Esophagus squamous epithelium (tissue), 5 donors: ENCODE measurements at places on chromosomes 2 and 18.

GRCh38 chr2:32874931-32875330 is 71.8 kb upstream of the LTBP1 start:
- no peak for DNase-seq

DNA sequence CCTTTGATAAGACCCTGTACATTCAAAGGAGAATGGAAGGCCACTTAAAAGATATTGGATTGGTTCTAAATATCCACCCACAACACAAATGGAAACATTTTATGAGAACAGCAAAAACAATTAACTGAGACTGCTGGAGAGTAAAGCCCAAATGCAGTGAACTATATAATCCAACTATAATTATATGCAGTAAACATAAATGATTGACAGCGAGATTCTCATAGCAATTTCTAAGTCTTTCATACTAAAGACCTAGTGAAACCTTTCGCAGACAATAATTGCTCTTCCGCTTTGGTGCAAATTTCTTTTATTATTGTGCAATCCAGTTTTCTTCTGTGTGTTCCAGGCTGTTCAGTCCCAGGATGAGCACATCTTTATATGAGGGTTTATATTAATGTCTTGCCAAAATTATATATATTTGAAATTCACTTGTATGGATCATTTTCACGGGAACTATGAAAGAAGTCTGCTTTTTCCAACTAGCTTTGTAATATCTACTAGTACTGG is 190.9 kb downstream of the ST6GAL2 start:
- DNase-seq: no peak

DNA sequence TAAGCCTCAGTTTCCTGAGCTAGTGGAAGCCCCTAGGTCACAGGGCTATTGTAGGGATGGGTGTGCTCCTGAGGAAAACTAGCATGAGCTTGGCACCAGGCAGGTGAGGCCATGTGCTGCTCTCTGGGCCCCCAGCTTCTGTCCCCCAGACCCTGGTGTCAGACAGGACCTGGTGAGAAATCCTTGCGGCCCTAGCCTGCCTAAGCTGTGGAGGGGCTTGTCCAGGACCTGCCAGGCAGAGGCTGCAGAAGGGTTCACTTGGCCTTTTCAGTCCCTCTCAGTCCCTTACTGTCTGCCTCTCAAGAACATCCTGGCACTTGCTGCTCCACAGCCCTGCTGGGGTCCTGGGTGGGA is 58.4 kb downstream of the ZFP36L2 start:
- DNase-seq: no peak

DNA sequence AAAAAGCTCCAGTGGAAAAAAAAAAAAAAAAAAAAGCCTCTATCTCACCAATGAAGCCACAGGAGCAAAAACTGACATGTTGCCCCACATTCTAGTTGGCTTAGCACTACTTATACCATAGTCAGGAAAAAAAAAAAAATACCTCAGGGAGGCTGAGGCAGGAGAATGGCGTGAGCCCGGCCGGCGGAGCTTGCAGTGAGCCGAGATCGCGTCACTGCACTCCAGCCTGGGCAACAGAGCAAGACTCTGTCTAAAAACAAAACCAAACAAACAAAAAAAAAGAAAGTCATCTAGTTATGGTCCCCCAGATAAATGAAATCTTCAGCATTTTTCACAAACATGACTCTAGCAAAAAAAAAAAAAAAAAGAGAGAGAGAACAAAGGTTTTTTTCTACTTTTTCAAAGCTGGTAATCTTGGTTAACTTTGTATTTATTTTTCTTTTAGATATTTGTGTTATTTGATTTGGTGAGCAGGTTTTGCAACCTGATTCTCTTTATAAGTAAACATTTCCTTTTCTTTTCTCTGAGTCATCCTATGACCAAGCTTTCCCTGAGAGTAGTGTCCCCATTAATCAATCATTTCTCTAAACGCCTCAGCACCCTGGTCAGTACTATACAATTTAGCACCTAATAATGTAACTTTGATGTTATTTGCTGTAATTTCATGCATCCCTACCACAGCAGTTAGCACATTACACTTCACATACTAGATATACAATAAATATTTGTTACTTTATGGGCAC is 273.7 kb upstream of the PIK3C3 start:
- no peak for DNase-seq

DNA sequence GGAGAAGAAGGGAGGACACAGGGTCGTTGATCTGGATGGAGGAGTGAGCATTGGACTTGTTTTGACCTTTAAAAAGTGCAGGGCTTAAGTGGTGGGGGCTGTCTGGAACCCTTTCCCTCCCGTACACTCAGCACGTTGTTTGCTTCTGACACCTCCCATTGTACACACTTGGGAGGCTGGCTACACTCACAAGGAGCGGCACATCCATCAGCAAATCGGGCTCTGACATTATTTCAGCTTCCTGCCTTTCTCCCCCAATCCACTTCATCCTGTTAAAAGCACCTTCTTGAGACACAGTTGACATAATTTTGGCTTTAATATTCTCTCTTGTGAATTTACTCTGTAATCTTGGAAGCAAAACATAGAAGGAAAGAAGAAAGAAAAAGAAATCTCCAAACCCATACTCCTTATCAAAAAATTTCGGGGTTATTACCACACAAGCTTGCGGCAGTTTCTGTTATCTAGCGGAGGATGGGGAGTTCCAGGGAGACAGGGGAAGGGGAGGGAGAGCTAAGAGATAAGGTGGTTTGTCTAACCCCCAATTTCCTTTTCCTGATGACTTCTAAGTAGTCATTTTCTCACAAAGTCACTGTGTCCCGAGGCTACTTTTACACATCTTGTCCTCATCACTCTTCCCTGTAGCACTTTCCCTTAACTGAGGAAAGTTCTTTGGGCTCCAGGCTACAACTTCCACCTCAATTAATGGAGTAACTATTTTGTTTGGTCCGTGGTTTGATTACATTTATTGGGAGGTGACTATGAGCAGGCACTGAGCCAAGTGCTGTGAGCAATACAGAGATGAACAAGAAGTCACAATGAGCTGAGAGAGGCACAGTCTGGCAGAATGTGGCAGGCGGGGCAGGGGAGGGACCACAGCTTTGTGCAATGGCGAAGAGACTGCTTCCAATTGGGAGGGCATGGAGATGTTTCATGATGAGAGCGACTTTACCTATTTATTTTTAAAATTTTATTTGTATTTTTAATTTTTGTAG is 240.1 kb upstream of the MEX3C start:
- no peak for DNase-seq

- DNase-seq: no peak
Measured at GRCh38 chr2:234770031-234770506, 181.7 kb upstream of the SH3BP4 start.

DNA sequence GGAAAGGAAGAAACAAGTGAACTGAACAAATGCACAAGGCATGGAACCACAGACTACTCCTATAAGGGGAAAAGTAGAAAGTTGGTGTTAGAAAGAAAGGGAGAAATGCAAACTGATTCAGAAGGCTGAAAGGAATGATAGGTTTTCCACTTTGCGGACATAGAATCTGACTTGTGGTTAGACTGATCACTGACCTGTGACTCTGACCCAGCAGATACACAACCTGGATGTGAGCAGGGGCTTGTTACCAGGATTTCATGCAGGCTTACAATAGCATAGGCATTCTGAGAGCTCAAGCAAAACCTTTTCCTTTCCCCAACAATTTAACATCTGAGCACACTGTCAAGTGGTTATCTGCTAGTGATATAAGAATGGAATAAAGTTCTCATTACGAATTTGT is 237.0 kb upstream of the CDH20 start:
- DNase-seq: no peak

- DNase-seq: no peak
Measured at GRCh38 chr2:10332402-10333246, 29.9 kb downstream of the HPCAL1 start.

DNA sequence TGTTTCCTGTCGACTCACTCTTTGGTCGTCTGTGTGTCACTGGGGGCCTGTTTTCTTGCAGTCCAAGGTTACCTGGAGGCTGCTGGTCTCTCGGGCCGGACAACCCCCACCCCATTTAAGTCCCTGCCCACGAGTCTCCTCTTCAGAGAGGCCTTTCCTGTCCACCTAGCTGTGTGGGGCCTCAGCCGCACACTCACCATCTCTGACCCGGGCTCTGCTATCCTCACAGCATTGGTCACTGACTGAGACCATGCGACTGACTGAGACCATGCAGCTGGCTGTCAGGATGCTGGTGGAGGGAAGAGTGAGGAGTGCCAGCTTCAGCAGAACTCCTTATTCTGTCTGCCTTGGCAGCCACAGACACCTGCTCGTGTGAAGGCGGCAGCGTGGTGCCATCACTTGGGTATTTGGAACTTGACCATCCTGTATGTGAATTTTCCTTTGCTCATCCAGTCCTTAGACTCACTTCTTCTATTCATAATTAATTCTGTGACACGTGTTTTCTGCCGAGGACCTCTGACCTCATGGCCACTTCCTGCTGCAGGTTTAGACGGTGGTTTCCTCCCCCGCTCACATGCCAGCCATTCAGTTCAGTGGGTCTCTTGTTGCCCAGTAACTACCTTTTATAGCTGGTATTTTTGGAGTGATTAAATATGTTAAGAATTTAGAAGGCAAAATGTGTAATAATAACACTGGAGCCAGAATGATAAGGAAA is 47.5 kb upstream of the ASB1 start:
- no peak for DNase-seq

- DNase-seq: no peak
Measured at GRCh38 chr2:238441262-238442114, 14.8 kb downstream of the ASB1 start.

DNA sequence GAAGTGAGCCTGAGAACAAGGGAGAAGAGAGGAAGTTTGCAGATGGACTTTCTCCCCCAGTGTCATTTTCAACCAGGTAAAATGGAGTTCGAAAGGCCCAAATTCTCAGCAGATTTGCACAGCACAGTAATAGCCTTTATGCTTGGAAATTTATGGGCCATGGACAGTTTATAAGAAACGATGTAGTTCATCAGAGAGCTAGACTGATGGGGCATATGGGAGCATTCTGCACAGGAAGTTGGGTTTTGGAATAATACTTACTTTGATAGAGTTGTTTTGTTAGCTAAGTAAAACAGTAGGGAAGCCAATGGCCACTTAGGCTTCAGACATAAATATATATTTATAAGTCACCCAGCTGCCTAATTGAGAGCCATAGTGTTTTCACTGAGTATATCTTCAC is 169.4 kb downstream of the MEIS1 start:
- no peak for DNase-seq

DNA sequence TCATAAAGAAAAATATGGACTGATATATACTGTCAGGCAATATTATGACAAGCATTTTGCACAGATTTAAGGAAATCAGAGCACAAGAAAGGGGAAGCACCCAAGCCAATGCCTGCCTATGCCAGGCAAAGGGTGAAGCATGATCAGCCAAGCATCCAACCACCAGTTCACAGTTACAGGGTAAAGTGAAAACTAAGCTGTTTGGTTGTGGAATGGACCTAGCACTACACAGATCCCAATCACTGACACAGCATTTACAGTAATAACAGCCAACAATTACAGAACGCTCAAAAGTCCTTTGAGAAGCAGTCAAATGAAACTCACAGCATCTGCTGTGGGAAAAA is 90.3 kb downstream of the SP3 start:
- no peak for DNase-seq

- no peak for DNase-seq
Measured at GRCh38 chr18:48265328-48265727, 143.9 kb downstream of the ZBTB7C start.

DNA sequence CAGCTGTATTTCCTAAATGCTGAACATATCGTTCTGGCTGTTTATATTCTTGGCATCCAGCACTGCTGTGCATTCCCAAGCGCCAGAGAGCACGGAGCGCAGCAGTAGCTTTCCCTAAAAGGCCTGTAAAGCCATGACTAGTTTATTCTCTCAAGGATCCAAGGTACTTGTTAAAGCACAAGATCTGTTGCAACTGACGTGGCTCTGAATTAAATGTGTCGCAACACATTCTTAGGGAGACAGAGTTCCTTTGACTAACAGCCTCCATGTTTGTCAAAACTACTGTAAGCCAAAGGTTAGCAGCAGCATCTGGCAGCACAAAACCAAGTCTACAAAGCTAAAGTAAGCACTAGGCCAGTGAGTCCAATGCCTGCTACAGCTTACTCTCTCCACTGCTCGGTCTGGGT is 188.6 kb upstream of the FN1 start:
- no peak for DNase-seq

GRCh38 chr18:68489013-68489792 is 225.7 kb downstream of the TMX3 start:
- no peak for DNase-seq

GRCh38 chr2:206154197-206154596 is 5.0 kb downstream of the NDUFS1 start:
- DNase-seq: no peak

- DNase-seq: no peak
Measured at GRCh38 chr2:160582081-160582480, 88.5 kb upstream of the RBMS1 start.

DNA sequence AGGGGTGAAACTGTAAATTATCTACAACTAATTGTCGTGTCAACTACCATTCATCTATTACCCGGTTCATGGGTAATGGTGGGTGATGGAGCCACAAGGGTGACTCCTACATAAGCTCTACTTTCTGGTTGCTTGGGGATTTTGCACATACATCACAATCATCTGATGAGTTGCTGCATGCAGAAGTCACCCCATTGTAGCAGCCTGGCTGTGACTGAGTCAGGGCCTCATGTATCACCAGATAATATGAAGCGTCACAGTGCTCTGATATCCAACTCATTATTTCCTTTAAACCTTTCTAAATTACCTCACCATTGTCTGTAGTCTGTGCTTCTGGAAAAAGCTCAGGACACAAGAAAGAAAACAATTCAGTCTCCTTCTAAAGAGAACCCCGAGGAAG is 32.4 kb upstream of the GORASP2 start:
- no peak for DNase-seq

DNA sequence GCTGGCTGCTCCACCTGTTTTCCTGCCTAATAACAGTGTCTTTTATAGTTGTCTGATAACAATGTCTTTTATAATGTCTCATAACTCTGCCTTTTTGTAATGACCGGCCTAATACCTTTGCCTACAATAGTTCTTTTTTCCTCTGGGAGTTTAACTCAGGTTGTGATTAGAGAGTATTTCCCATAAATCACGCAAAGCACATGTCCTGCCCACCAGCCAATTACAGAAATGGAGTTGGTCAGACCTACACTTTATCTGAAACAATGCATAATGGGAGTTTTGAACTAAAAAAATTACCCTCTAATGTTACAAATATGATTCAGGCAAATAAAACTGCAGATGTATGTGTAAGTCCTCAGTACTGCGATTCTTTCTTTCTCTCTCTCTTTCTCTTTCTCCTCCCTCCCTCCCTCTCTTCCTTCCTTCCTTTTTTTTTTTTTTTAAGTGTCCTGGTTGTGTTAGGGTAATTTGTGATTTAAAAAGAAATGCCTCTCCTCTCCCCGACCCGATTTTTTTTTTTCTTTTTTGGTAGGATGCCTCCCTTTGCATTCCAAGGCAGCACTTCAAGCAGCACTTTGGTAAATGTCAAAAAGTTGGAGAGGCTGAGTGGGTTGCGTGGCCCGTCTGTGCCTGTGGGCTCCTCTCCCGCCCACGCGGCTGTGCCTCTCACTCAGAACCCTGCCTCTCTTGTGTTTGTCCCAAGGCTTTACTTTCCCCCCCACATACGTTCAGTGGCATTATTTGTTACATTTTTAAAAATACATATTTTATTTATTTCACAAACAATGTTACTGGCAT is 147.3 kb downstream of the AGAP1 start:
- no peak for DNase-seq
